ENCODE measurements at places on chromosomes 5 and 9.

GRCh38 chr9:92378865-92379560 lies 25.4 kb downstream of the OGN start:
- H3K36me3 ChIP-seq, result no peaks in the 10 kb centered on the region
- H3K27ac ChIP-seq, result no peak overlapping the region
- no peaks in the 10 kb centered on the region for H3K27me3 ChIP-seq

- DNase-seq, result no peak
- no peaks in the 10 kb centered on the region for H3K36me3 ChIP-seq
- H3K4me3 ChIP-seq, result no peak overlapping the region
Observed at GRCh38 chr5:137796279-137796678, 42.1 kb upstream of the HNRNPA0 start.

DNA sequence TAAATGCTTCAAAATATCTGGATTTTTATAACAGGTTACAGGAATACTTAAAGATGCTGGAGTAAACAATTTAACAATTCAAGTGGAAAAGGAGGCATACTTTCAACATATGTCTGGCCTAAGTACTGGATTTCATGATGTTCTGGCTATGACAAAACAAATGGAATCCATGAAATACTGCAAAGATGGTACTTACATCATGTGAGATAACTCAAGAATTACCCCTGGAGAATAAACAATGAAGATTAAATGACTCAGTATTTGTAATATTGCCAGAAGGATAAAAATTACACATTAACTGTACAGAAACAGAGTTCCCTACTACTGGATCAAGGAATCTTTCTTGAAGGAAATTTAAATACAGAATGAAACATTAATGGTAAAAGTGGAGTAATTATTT lies 35.6 kb downstream of the SLC30A5 start:
- no peaks in the 10 kb centered on the region for H3K4me1 ChIP-seq
- DNase-seq, result no peak
- no peaks in the 10 kb centered on the region for H3K27me3 ChIP-seq
- H3K4me3 ChIP-seq, result no peak overlapping the region
- no peak overlapping the region for H3K27ac ChIP-seq

DNA sequence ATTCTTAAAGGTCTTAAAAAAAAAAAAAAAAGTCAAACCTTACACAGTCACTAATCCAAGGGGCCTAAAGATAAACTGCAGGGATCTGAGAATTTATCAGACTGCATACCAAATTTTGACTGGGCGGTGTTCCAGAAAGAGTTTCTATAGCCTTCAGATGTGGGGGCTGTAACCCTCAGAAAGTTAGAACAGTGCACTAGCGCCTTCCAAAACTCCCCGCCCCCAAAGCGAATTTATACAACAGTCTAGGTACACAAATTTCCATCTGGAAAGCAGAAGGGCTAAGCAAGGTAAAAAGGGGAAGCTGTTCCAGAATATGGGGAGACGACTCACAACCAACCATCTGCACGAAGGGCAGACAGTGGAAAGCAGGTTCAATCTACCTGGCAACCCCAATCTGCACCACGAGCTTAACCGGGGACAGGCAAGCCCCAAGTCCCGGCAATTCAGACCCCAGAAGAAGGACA lies 813 bp downstream of the ERMP1 start:
- H3K27ac ChIP-seq, result peak overlapping the region; percentile 93
- peaks cover 44% of the 10 kb centered on the region for H3K4me1 ChIP-seq
- H3K36me3 ChIP-seq, result no peaks in the 10 kb centered on the region

- H3K27ac ChIP-seq, result no peak overlapping the region
- no peaks in the 10 kb centered on the region for H3K36me3 ChIP-seq
- H3K4me1 ChIP-seq, result no peaks in the 10 kb centered on the region
- H3K27me3 ChIP-seq, result no peaks in the 10 kb centered on the region
- peak; percentile 45 for DNase-seq
- H3K4me3 ChIP-seq, result no peak overlapping the region
Observed at GRCh38 chr9:107711542-107711941, 222.0 kb upstream of the KLF4 start.

GRCh38 chr5:40572937-40573336 lies 106.8 kb upstream of the PTGER4 start:
- no peaks in the 10 kb centered on the region for H3K36me3 ChIP-seq
- no peaks in the 10 kb centered on the region for H3K27me3 ChIP-seq
- H3K4me1 ChIP-seq, result no peaks in the 10 kb centered on the region

DNA sequence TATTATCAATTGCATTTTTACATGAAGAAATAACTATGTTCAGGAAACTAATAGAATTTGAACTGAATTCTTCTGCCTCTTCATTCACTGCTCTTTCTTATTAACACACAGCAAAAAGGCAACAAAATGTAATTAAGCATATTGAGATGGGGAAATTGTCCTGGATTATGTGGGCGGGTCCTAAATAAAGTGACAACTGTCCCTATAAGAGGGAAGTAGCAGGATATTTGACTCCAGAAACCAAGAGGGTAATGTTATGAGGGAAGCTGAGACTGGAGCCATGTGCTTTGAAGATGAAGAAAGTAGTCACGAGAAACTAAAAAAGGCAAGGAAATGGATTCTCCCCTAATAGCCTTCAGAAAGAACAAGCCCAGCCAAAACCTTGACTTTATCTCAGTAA lies 311.2 kb upstream of the PIK3R1 start:
- H3K4me3 ChIP-seq, result no peak overlapping the region
- H3K27ac ChIP-seq, result no peak overlapping the region
- no peak for DNase-seq
- H3K36me3 ChIP-seq, result no peaks in the 10 kb centered on the region
- H3K4me1 ChIP-seq, result peaks cover 6% of the 10 kb centered on the region

- no peaks in the 10 kb centered on the region for H3K27me3 ChIP-seq
- H3K4me1 ChIP-seq, result no peaks in the 10 kb centered on the region
- DNase-seq, result no peak
- peaks cover 92% of the 10 kb centered on the region for H3K36me3 ChIP-seq
- H3K27ac ChIP-seq, result no peak overlapping the region
- no peak overlapping the region for H3K4me3 ChIP-seq
Observed at GRCh38 chr9:33254211-33254610, 10.3 kb downstream of the BAG1 start.

- no peaks in the 10 kb centered on the region for H3K36me3 ChIP-seq
- no peak overlapping the region for H3K27ac ChIP-seq
Observed at GRCh38 chr5:89187883-89188465, 305.0 kb upstream of the MEF2C start.

DNA sequence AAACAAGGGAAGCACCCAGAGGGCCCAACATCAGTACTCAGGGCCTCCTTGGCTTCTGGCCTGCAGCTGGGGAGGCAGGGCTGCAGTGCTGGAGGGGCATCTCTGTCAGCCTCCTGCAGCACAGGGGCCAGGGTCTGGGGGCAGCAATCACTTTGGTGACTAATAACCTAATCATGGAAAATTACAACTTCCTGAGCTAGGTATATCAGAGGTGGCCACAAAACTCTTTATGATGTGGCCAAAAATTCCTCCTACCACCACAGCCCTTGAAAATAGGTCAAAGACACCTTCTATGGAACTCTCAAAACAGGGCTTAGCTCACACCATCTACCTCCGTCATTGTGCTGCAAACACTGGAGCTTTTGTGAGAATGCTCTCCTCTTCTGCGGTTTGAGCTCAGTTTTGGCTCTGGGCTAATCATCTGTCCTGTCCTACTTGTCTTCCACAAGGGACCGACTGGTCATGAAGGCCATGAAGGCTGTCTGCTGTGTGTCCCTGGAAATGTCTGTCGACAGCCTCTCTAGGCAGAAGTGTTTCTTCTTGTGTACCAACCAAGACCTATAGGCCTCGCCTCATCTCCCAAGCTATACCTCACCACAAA lies 28.6 kb downstream of the CSF2 start:
- H3K4me3 ChIP-seq, result no peak overlapping the region
- peaks cover 16% of the 10 kb centered on the region for H3K4me1 ChIP-seq
- no peak for DNase-seq
- H3K27ac ChIP-seq, result peak overlapping the region; percentile 69
- H3K36me3 ChIP-seq, result no peaks in the 10 kb centered on the region

DNA sequence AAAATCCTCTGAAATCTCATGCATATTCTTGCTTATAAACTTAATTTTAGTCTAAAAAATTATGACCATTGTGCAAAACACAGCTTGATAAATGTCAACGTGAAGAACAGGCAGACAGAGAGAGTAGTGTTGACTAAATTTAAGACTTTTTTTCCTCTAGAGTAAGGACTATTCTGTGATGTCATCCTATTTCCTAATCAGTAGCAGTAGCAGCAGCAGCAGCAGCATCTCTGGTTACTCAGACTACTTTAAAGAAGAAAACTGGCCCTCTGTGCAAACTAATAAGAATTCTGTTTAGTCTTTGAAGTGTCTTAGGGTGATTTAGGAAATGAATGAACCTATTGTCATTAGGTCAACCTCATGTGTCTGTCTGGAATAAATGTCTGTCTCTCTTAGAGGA lies 403.0 kb downstream of the HINT1 start:
- DNase-seq, result no peak
- H3K27me3 ChIP-seq, result no peaks in the 10 kb centered on the region
- H3K36me3 ChIP-seq, result no peaks in the 10 kb centered on the region
- H3K4me1 ChIP-seq, result no peaks in the 10 kb centered on the region
- no peak overlapping the region for H3K27ac ChIP-seq

- H3K4me3 ChIP-seq, result no peak overlapping the region
- H3K27ac ChIP-seq, result no peak overlapping the region
- no peaks in the 10 kb centered on the region for H3K27me3 ChIP-seq
- no peaks in the 10 kb centered on the region for H3K36me3 ChIP-seq
Observed at GRCh38 chr9:20524776-20525175, 97.5 kb downstream of the MLLT3 start.

DNA sequence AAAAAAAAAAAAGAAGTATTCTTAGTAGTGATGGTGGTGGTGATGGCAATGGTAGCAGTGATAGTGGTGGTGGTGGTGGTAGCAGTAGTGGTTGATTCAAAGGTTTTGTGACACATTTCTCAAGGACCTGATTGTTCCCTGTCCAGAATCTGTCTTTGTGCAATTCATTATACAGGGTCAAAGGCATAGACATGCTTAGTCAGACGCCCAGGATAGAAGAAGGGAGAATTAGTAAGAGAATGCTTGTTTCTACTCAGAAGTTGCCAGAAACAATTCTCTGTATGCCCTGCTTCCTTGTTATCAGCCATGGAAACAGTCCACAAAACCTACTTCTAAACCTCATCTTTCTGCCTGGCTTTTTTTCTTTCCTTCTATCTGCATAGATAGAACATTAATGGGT lies 89.4 kb downstream of the SLC44A1 start:
- no peak for DNase-seq
- H3K4me1 ChIP-seq, result peaks cover 33% of the 10 kb centered on the region
- peaks cover 19% of the 10 kb centered on the region for H3K36me3 ChIP-seq
- H3K4me3 ChIP-seq, result no peak overlapping the region
- no peak overlapping the region for H3K27ac ChIP-seq

- H3K4me1 ChIP-seq, result no peaks in the 10 kb centered on the region
- H3K36me3 ChIP-seq, result no peaks in the 10 kb centered on the region
- no peaks in the 10 kb centered on the region for H3K27me3 ChIP-seq
- DNase-seq, result no peak
- no peak overlapping the region for H3K4me3 ChIP-seq
Observed at GRCh38 chr5:133368916-133369783, 243.2 kb downstream of the FSTL4 start.

- H3K27ac ChIP-seq, result peak overlapping the region; percentile 39
- no peak for DNase-seq
- H3K4me1 ChIP-seq, result no peaks in the 10 kb centered on the region
- no peak overlapping the region for H3K4me3 ChIP-seq
Observed at GRCh38 chr9:96209407-96210271, 92.3 kb downstream of the HSD17B3 start.

DNA sequence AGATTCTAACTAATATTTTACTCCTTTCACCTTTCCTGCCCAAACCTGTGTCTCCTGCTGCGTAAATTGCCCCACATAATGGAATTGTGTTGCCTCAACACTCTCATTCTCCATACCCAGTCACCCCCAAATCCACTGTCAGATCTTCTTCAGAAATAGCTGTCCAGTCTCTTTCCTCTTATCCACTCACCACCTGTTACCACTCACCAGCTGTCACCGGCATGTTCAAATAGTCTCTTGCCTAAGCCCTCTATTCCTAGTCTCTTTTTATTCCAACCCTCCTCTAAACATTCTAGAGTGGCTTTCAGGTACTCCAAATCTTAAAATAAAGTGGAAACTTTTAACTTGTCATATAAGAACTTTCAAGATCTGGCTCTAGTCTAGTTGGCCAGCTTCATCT lies 262.0 kb upstream of the FBXL7 start:
- no peaks in the 10 kb centered on the region for H3K27me3 ChIP-seq
- no peaks in the 10 kb centered on the region for H3K4me1 ChIP-seq
- no peak overlapping the region for H3K4me3 ChIP-seq
- no peak overlapping the region for H3K27ac ChIP-seq
- no peak for DNase-seq

DNA sequence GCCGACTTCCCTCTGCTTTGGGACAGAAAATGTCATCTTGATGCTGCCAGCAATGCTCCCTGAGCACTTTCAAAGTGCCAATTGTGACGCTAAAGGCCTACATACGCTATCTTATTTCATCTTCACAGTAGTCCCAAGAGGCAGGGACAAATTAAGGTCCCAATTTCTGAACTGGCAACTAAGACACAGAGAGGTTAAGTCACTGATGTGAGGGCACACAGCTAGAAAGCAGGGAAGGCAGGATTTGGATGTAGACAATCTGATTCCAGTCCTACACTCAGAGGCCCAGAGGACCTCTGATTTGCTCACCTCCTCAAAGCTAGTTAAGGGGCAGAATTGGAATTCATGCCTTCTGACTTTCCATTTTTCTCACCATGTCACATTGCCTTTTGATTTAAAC lies 249.2 kb upstream of the CLINT1 start:
- H3K27me3 ChIP-seq, result no peaks in the 10 kb centered on the region
- H3K4me1 ChIP-seq, result no peaks in the 10 kb centered on the region
- no peak overlapping the region for H3K27ac ChIP-seq
- DNase-seq, result no peak

DNA sequence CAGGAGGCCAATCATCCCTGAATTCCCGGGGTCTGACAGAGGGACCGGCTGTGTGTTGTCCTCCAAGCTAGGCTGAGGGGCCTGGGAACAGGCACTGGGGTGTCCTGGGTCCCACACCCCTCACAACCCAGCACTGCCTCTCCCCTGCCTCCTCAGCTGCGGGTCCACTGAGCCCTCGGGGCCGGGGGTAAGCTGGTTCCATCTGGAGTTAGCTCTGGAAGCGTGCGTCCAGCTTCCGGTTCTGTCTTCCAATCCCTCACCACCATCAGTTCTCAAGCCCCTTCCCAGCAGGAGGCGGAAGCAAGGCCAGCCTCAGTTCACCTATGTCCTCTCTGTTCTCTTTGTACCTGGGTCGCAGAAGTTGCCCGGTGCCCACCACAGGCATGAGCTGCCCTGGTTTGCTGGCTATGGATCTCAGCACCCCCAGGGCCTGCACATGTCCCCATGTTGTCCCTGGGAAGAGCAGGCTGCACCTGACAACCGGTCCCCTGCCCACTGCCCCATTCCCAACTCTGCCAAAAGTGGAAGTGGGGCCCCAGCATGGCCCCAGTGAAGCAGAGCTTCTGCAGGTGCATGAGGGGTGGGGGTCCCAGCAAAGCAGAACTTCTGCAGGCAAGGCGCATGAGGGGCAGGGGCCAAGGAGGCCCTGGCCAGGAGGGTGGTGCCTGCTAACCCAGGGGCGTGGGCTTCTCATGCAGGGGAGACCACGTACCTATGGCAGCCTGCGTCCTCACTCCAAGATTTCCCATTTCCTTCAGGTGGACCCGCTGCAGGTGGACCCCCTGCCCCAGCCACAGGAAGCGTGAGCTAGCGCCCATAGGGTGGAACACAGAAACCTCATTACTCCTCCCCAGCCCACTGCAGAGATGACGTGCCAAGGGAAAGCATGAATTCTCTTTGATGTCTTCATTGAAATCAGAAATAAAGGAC lies 111.9 kb downstream of the ZNF354C start:
- peaks cover 3% of the 10 kb centered on the region for H3K36me3 ChIP-seq
- no peak overlapping the region for H3K27ac ChIP-seq
- peaks cover 22% of the 10 kb centered on the region for H3K27me3 ChIP-seq
- no peak for DNase-seq
- no peak overlapping the region for H3K4me3 ChIP-seq

Measured in stomach (tissue), 19 donors.